ENCODE measurements at places on chromosomes 2 and 18. TPM values are rescaled to one million over a fixed set of nuclear protein-coding genes. Genes with fewer than 3 reads are reported as not detected.

Gene MC4R
- 0.16 TPM for total RNA-seq

Gene FBXO48
- 1.2 TPM for total RNA-seq

Gene PGAP1
- total RNA-seq: 72.5 TPM

Gene TMEM131
- 68.6 TPM for total RNA-seq

Gene RIT2
- total RNA-seq: 0.48 TPM

Gene ANO7
- 0.58 TPM for total RNA-seq

Gene STARD6
- total RNA-seq: 0.53 TPM

Gene SLC5A7
- 6.3 TPM for total RNA-seq
